Stimulated activated CD8-positive, alpha-beta memory T cell treated with anti-CD3 and anti-CD28 coated beads, Interleukin-2, amount 100 ng/mL, for 48 hours (primary cell): ENCODE measurements at places on chromosomes 4 and X.

- no peak for DNase-seq
Measured at GRCh38 chr4:187451776-187452175, 543.8 kb upstream of the ZFP42 start.

- no peak for DNase-seq
Measured at GRCh38 chr4:80058740-80059139, 14.3 kb downstream of the ANTXR2 start.

DNA sequence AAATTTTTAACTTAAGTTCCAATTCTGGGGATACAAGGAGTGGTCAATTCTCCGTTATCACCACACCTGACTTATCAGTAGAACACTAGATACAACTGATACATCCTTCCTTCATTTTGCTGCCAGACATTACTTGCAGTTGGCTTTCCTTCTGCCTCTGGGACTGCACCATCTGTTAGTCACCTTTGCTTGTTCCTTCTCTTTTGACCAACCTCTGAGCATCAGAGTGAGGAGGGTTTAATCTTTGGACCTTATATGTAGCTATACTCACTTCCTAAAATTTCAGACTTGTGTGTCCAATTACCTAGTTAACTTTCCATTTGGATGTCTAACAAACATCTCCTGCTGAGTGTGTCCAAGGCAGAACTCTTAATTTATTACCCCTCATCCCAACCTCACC, 330.7 kb downstream of the PTTG2 start:
- no peak for DNase-seq

- no peak for DNase-seq
Measured at GRCh38 chr4:24063731-24064130, 173.9 kb upstream of the PPARGC1A start.

DNA sequence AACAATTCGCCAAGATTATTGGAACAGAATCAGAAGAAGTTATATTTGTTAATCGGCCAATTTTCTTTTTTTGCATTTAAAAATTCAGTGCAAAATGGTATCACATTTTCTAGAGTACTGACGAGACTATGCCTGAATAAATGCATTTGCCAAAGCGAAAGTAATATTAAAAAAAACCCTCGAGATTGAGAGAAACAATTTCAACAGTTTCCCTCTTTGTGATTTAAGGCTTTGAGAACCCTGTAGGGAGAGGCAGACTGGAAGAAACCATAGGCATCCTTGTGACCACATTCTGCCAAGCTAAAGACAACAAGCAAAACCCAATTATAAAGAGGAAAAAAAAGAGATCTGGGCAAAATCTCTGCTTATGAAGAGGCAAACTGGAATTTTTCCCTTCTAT, 218.1 kb upstream of the GK2 start:
- no peak for DNase-seq

DNA sequence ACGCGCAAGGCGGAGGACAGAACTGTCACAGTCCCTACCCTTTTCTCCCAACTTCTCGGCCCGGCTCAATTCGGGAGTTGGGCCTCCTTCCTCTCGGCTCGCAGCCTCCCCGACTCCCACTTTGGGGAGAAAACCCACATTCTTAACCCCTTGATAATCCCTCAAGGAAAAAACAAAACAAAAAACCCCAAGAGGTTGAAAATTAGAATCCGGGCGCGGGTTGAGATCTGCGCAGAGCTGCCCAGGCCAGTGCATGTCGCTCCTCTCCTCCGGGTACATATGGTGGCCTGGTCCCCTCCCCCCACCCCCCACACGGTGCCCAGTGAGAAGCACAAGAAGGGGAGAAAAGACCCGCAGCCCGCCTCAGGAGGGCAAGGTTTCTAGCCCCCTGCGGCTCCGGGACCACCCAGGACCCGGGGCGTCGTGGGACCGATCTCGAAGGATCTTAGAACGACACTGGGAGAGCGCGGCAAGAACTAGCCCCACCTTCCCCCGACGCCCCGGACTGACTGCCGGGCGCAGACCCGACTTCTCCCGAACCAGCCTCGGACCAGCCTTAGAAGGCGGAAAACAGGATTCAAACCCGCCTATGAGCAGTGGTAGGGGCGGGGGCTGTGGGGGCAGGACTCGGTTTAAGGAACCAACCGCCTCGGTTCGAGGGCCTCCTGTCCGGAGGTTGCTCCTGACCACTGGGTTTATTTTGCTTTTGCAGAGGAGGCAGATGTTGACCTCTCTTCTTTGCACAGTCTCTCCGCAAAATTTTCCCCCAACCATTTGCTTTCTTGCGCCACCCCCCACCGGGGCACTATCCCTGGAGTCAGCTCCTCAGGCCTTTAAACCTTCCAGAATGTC, 2.5 kb upstream of the PDGFRA start:
- no peak for DNase-seq

DNA sequence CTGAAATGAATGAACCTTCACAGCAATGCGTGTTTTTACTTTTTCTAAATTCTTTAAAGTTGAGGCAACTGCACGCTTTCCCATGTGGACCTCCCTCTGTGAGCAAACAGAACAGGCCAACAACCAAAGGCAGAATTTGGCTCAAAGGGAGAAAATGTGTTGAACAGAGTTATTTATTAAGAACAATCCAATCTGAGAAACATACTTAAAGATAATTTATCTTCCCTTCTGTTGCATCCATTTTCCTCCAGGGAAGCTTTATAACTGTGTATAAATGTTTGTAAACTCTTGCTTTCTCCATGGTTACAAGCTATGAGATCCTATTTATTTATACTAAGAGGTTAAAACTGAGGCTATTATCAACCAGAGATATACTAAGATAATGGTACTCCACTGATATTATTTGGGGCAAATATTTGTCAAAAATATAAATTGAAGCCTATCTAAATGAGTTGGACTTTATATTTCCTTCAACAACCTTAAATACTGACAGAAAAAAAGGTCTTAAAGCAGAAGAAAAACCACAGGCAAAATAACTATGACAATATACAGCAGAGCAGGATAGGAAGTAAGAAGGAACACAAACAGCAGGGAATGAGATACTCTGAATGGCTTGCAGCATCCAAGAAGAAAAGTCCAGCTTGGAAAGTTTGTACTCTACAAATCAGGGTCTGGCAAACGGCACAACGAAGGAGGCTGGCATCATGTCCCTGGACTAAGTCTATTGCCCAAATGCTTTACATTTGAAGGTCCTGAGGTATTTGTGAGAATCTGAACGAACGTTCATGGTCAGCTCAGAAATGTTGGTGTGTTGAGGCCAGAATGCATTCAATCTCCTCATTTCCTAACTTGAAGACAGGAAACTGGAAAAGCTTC, 663.2 kb upstream of the INTU start:
- DNase-seq = no peak

- DNase-seq = no peak
Measured at GRCh38 chr4:153532636-153533035, 66.5 kb downstream of the TMEM131L start.

GRCh38 chr4:10003666-10004065, 17.6 kb downstream of the SLC2A9 start:
- no peak for DNase-seq

GRCh38 chrX:155891446-155892210, 10.5 kb downstream of the VAMP7 start:
- DNase-seq = no peak

DNA sequence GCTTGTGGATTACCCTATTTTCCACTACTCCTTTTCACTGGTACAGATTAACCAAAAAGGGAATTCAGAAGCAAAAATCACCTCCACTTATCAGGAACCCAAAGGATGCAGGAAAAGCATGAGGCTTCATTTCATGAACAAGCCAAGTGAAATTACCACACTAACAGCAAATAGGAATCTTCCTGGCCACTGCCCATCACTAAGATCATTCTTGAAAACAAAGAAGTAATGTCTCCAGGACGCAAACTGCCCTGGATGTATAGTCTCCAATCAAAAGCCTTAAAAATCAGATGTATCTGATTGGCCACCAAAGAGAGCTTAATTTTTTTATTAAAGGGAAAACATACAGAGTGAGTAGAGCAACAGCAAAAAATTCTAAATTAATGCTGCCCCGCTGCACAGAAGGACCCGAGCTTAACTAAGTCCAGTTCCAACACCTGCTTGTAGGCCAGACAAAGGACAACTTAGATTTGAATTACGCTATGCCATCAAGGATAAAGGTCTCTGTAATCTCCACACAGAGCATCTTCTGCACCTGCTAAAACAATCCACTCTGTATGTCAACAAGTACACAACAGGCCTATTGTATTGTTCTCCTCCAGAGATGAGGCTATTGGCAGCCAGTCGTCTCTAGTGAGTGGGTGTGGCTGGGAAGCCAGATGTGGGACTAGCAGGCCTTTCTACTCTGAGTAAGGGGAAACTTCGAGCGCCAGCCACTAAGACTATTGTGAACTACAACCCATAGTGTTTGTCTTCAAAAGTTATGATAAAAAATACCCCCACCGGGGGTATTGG, 12.4 kb downstream of the ZDHHC9 start:
- no peak for DNase-seq

- DNase-seq = no peak
Measured at GRCh38 chr4:97720869-97721432, 422.3 kb downstream of the STPG2 start.

GRCh38 chr4:76802236-76803021, 95.5 kb downstream of the SOWAHB start:
- no peak for DNase-seq

- DNase-seq = no peak
Measured at GRCh38 chr4:7367864-7368277, 66.9 kb downstream of the PSAPL1 start.

DNA sequence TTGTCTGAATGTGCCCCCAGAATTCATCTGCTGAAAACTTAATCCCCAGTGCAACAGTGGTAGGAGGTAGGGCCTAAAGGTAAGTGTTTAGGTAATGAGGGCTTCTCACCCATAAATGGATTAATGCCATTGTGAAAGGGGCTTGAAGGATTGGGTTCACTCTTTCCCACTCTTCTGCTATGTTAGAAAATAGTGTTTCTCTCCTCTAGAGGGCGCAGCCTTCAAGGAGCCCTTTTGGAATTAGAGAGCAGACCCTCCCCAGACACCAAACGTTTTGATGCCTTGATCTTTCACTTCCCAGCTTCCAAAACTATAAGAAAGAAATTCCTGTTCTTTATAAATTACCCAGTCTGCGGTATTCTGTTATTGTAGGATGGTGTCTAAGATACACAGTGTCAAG, 706.4 kb downstream of the SMARCA1 start:
- no peak for DNase-seq

GRCh38 chr4:113052379-113052951, 3.0 kb downstream of the ANK2 start:
- DNase-seq = no peak

- DNase-seq = no peak
Measured at GRCh38 chrX:71067712-71068043, 456 bp downstream of the SNX12 start.

GRCh38 chrX:39144323-39144722, 343.1 kb downstream of the MID1IP1 start:
- DNase-seq = no peak

DNA sequence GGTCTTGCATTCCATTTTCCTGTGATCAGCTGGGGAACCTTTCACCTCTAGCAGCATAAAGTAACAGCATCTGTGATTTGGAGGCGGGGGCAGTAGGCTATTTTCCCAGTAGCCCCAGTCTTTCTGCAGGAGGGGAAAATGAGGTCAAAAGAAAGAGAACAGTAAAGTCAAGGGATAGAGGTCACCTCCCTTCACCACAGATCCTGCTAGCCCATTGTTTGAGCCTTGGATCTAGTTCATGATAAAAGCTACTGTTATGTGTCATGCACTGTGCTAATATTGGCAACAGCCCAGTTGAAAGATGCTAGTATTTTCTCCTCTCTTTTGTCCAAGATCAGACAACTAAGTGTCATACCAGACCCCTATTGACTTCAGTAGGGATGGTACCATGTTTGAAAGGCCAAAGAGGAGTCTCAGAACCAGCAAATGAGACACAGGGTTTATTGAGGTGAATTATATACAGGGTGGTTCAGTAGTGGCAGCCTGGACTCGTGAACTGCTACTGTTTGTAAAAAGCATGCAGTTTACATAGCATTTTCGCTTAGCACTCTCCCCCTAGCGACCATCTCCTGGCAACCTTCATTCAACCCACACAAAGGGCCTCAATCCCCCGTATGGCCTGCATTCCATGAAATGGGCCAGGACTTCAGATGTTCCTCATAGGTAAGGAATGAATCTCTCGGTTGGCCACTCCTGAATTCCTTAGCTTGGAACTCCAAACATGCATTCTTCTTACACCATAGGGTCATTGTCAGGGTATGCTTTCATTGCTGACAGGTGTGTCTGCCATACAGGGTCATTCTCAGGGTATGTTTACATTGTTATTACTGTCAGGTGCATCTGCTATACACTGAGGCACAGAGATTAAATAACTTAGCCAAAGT, 170.0 kb upstream of the FRMPD4 start:
- DNase-seq = no peak

DNA sequence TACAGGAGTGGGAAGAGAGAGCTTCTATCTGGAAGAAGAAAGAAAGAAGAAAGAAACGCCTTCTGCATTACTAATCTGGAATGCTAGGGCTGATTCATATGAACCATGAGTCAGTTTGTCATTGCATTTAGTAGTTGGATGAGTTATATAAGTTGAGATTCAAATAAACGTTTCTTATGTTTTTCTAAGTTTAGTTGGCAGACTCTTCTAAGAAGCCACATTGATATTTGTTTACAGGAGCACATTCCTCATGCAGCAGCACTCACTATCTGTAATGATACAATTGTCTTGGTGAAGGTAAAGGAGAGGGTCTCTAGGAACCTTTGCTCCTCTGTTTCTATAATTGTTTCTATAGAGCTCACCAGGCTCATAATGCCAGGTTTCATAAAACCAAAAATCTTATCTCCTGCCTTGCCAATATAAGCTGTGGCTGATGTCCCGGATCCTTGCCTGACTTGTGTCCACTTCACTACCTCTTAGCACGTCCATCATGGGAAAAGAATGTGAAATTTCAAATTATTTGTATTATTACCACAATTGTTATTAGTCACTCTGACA, 39.5 kb downstream of the HOPX start:
- no peak for DNase-seq

GRCh38 chr4:137597752-137598430, 65.6 kb upstream of the PCDH18 start:
- no peak for DNase-seq

- DNase-seq = no peak
Measured at GRCh38 chrX:92213786-92214185, 434.6 kb downstream of the PCDH11X start.

- DNase-seq = no peak
Measured at GRCh38 chr4:90960433-90960832, 833.2 kb downstream of the CCSER1 start.

DNA sequence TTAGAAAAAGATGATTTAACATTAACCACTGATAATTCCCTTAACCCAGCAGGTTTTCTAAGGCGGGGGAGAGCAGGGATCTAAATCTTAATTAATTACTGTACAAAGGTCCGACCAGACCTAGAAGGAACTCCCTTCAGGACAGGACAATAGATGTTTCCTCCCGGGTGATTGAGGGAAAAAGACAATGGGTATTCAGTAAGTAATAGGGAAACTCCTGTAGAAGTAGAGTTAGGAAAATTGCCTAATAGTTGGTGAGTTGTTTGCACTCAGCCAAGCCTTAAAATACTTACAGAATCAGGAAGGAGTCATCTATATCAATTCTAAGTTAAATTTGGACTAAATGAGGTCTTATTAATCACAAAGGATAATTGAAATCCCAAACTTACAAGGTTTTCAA, 5.8 kb upstream of the SRD5A3 start:
- no peak for DNase-seq
